Activated naive CD4-positive, alpha-beta T cell treated with anti-CD3 and anti-CD28 coated beads, Interleukin-2, amount 10 ng/mL, durations not matched to agents 7 days and 5 days (primary cell): ENCODE measurements at places on chromosomes 1 and 21.

DNA sequence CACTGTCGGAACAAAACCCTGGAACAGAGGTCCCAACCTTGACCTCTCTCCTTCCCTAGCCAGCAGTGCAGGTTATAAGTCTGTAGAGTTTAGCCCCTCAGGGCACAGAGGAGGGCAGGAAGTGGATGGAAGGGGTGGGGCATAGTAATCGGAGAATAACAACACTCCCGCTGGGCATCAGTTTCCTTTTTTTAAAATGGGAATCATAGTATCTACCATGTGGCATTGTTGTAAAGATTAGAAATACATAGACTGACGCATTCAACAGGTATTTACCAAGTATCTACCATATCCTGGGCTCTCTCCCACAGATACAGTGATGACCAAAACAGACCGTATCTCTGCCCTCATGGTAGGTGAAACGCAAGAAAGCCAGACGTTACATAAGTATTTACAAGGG lies 24.9 kb upstream of the ATF3 start:
- H3K4me3 ChIP-seq = no peak overlapping the region
- no peak for DNase-seq
- no peaks in the 10 kb centered on the region for H3K36me3 ChIP-seq
- peaks cover 55% of the 10 kb centered on the region for H3K27me3 ChIP-seq
- peaks cover 8% of the 10 kb centered on the region for H3K4me1 ChIP-seq

DNA sequence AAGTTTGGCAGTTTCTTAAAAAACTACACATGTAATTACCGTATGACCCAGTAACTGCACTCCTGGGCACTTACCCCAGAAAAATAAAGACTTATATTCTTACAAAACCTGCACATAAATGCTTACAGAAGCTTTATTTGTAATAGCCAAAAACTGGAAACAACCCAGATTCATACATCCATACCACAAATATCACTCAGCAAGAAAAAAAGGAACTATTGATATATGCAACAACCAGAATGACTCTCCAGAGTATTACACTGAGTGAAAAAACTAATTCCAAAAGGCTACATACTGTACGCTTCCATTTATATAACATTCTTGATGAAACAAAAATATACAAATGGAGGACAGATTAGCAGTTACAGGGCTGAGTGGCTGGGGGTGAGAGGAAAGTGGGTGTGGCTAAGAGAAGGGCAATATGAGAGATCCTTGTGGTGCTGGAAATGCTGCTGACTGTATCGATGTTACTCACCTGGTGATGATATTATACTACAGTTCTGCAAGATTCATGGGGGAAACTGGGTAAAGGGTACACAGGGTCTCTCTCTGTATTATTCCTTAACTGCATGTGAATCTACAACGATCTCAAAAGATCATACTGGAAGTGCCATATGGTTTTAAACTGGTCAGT lies 96.0 kb upstream of the GNG4 start:
- peaks cover 34% of the 10 kb centered on the region for H3K36me3 ChIP-seq
- no peak for DNase-seq
- H3K27ac ChIP-seq = no peak overlapping the region
- no peak overlapping the region for H3K4me3 ChIP-seq

GRCh38 chr1:245466261-245466660 lies 311.5 kb downstream of the KIF26B start:
- H3K4me3 ChIP-seq = no peak overlapping the region
- no peaks in the 10 kb centered on the region for H3K4me1 ChIP-seq
- H3K27ac ChIP-seq = no peak overlapping the region
- H3K27me3 ChIP-seq = no peaks in the 10 kb centered on the region

DNA sequence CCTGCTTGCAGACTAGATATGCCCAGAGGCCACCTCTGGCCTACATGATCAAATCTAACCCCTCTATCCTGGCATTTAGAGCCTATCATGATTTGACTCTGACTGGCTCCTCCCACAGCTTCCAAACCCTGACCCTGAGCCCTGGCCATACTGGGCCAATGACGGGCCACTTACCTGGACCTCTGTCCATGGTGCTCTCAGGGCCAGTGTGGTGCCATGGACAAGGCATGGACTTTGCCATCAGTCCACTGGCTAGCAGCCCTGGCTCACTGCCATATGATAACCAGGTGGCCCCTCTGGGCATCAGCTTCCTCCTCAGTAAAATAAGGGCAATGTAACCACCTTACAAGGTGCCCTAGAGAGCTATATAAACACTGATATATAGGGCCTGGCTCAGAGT lies 713.4 kb downstream of the PTPRU start:
- peaks cover 12% of the 10 kb centered on the region for H3K27me3 ChIP-seq
- H3K27ac ChIP-seq = no peak overlapping the region
- DNase-seq = no peak
- no peak overlapping the region for H3K4me3 ChIP-seq
- H3K36me3 ChIP-seq = no peaks in the 10 kb centered on the region
- no peaks in the 10 kb centered on the region for H3K4me1 ChIP-seq

- H3K27me3 ChIP-seq = no peaks in the 10 kb centered on the region
- no peaks in the 10 kb centered on the region for H3K36me3 ChIP-seq
- H3K27ac ChIP-seq = no peak overlapping the region
- no peak overlapping the region for H3K4me3 ChIP-seq
These were observed 586.5 kb downstream of the NEGR1 start for GRCh38 chr1:71695821-71696220.

GRCh38 chr1:78408810-78409209 lies 82.0 kb upstream of the PTGFR start:
- no peaks in the 10 kb centered on the region for H3K4me1 ChIP-seq
- no peak overlapping the region for H3K27ac ChIP-seq
- DNase-seq = no peak
- H3K4me3 ChIP-seq = no peak overlapping the region
- H3K27me3 ChIP-seq = no peaks in the 10 kb centered on the region
- H3K36me3 ChIP-seq = no peaks in the 10 kb centered on the region

GRCh38 chr1:112063781-112064728 lies 74.6 kb upstream of the KCND3 start:
- H3K4me3 ChIP-seq = no peak overlapping the region
- no peaks in the 10 kb centered on the region for H3K36me3 ChIP-seq
- DNase-seq = no peak

GRCh38 chr1:240946926-240947325 lies 335.0 kb upstream of the GREM2 start:
- H3K27ac ChIP-seq = no peak overlapping the region
- no peak overlapping the region for H3K4me3 ChIP-seq
- no peaks in the 10 kb centered on the region for H3K36me3 ChIP-seq
- no peaks in the 10 kb centered on the region for H3K4me1 ChIP-seq

GRCh38 chr1:192966073-192966472 lies 93.1 kb downstream of the UCHL5 start:
- no peaks in the 10 kb centered on the region for H3K27me3 ChIP-seq
- H3K4me1 ChIP-seq = no peaks in the 10 kb centered on the region
- DNase-seq = no peak
- H3K36me3 ChIP-seq = no peaks in the 10 kb centered on the region
- H3K27ac ChIP-seq = no peak overlapping the region
- no peak overlapping the region for H3K4me3 ChIP-seq

GRCh38 chr1:51690285-51690961 lies 73.5 kb downstream of the OSBPL9 start:
- no peak overlapping the region for H3K4me3 ChIP-seq
- DNase-seq = no peak
- no peaks in the 10 kb centered on the region for H3K27me3 ChIP-seq
- no peaks in the 10 kb centered on the region for H3K36me3 ChIP-seq
- H3K27ac ChIP-seq = no peak overlapping the region
- H3K4me1 ChIP-seq = no peaks in the 10 kb centered on the region

DNA sequence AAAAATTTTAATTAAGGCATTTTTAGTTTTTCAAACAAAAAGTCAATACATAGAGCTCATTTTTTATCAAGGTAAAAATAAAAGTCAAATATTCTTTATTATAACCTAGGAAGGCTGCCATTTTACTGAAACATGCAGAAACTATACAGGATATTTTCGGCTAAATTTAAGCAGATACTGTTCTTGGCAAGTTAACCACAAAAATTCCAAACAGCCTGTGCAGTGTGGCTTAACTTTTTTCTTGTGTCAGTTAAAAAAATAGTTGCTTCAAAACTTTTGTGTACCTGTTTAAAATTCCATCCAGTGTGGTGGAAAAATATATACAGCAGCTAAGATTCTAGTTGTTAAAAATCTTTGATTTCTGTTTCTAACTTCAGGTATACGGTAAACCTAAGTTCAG lies 135.0 kb downstream of the ATP5PO start:
- peaks cover 2% of the 10 kb centered on the region for H3K36me3 ChIP-seq
- no peak overlapping the region for H3K27ac ChIP-seq
- no peaks in the 10 kb centered on the region for H3K27me3 ChIP-seq
- no peaks in the 10 kb centered on the region for H3K4me1 ChIP-seq
- H3K4me3 ChIP-seq = no peak overlapping the region

GRCh38 chr1:111249960-111250359 lies 22.4 kb downstream of the CHI3L2 start:
- peaks cover 9% of the 10 kb centered on the region for H3K4me1 ChIP-seq
- H3K36me3 ChIP-seq = no peaks in the 10 kb centered on the region
- no peak overlapping the region for H3K4me3 ChIP-seq
- H3K27ac ChIP-seq = no peak overlapping the region
- peaks cover 14% of the 10 kb centered on the region for H3K27me3 ChIP-seq

DNA sequence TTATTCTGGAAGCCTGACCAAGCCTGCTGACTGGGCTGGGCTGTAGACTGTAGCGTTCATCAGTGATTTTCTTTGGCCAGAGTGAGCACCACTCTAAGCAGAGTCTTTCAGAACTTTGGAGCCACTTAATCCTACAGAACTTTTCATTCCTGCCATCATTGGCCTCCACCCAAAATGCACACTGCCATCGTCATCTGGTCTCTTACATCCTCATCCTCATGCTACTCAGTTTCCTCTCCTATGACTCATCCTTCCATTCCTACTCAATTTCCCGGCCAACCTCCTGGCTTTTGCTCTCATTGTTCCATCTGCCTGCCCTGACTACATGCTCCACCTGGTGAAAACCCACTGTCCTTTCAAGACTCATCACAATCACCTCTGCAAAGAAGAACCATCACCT lies 233.8 kb upstream of the USP25 start:
- no peaks in the 10 kb centered on the region for H3K4me1 ChIP-seq
- no peak overlapping the region for H3K27ac ChIP-seq
- H3K4me3 ChIP-seq = no peak overlapping the region

- H3K4me3 ChIP-seq = no peak overlapping the region
- peaks cover 2% of the 10 kb centered on the region for H3K36me3 ChIP-seq
- H3K27ac ChIP-seq = no peak overlapping the region
- H3K4me1 ChIP-seq = no peaks in the 10 kb centered on the region
These were observed 79.8 kb downstream of the OMA1 start for GRCh38 chr1:58466630-58467241.

DNA sequence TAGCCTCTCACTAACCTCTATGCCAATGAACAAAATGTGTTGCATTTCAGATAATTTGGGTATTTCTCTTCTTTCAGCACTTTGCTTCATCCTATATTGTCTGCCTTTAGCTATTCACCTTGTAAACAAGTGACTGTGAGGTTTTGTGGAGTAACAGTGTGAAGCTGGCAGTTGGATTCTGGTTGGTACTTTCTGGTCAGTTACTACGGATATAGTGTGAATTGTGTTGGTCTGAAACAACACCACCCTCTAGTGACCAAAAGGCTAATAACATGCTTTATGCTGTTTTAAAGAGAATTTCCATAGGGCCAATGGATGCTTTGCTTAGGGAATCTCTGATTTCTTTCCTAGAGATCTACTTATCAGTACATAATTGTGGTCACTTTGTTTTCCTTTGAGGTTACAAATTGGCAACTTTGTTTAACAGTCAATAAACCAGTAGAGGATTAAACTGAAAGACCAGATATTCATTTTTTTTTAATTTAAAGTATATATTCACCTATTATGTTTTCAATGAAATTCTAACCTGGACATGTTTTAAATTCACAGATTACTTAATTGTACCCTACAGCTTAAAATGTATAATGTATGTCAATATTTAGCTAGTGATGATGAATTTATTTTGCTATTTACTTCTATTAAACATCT lies 2.5 kb upstream of the PTGER3 start:
- H3K4me1 ChIP-seq = peaks cover 18% of the 10 kb centered on the region
- H3K36me3 ChIP-seq = no peaks in the 10 kb centered on the region
- no peak overlapping the region for H3K27ac ChIP-seq
- no peak overlapping the region for H3K4me3 ChIP-seq
- H3K27me3 ChIP-seq = peaks cover 49% of the 10 kb centered on the region

GRCh38 chr1:111509997-111510375 lies 6.6 kb upstream of the ADORA3 start:
- peaks cover 4% of the 10 kb centered on the region for H3K27me3 ChIP-seq
- no peak overlapping the region for H3K4me3 ChIP-seq
- H3K4me1 ChIP-seq = peaks cover 36% of the 10 kb centered on the region

DNA sequence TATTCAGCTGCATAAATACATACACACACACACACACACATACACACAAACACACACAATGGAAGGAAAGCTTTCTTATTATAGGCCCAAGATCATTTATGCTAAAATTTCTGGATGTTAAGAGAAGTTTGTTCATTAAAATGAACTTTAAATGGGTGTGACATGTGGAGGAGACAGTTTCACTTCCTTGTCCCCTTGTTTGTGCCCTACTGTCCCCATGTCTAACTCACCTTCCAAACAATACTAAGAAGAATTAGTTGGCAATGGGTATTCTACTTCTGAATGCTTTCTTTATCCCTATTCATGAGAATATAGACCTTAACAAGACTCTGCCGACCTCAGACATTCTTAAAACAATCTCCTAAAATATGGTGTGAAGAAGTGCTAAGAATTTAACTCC lies 63.5 kb upstream of the NRIP1 start:
- no peak overlapping the region for H3K27ac ChIP-seq
- no peaks in the 10 kb centered on the region for H3K27me3 ChIP-seq
- no peak overlapping the region for H3K4me3 ChIP-seq
- no peaks in the 10 kb centered on the region for H3K36me3 ChIP-seq

- H3K4me1 ChIP-seq = no peaks in the 10 kb centered on the region
- no peak overlapping the region for H3K27ac ChIP-seq
- H3K36me3 ChIP-seq = no peaks in the 10 kb centered on the region
- H3K27me3 ChIP-seq = peaks cover 5% of the 10 kb centered on the region
- H3K4me3 ChIP-seq = no peak overlapping the region
- no peak for DNase-seq
These were observed 23.3 kb downstream of the ZP4 start for GRCh38 chr1:237867380-237867888.

- no peak for DNase-seq
- no peak overlapping the region for H3K27ac ChIP-seq
- no peaks in the 10 kb centered on the region for H3K4me1 ChIP-seq
- H3K36me3 ChIP-seq = no peaks in the 10 kb centered on the region
These were observed 1891.2 kb downstream of the NCAM2 start for GRCh38 chr21:22889445-22889844.

DNA sequence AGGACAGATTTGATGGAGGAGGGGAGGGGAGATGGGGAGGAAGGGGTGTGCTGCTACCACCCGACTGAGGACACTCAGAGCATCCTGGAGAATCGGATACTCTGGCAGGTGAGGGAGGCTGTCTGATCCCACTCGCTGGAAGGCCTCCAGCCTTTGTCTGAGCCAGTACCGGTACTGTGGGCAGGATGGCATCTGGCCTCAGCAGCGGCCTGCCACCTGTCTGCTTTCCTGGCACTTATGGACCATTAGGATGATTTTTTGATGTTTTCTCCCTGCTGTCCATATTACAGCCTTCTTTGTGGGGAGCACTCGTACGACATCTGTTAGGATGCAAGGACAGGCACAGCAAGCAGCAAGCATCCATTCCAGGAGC lies 11.5 kb downstream of the ATP2B4 start:
- peaks cover 39% of the 10 kb centered on the region for H3K4me1 ChIP-seq
- H3K36me3 ChIP-seq = peaks cover 51% of the 10 kb centered on the region
- H3K4me3 ChIP-seq = no peak overlapping the region
- no peak for DNase-seq

GRCh38 chr1:193293726-193294125 lies 107.3 kb upstream of the B3GALT2 start:
- H3K4me3 ChIP-seq = no peak overlapping the region
- no peaks in the 10 kb centered on the region for H3K27me3 ChIP-seq
- H3K36me3 ChIP-seq = no peaks in the 10 kb centered on the region
- no peak overlapping the region for H3K27ac ChIP-seq
- DNase-seq = no peak
